ENCODE measurements at places on chromosomes 11 and 22.

- no peak for DNase-seq
Measured at GRCh38 chr11:83033972-83034672, 37.6 kb downstream of the RAB30 start.

DNA sequence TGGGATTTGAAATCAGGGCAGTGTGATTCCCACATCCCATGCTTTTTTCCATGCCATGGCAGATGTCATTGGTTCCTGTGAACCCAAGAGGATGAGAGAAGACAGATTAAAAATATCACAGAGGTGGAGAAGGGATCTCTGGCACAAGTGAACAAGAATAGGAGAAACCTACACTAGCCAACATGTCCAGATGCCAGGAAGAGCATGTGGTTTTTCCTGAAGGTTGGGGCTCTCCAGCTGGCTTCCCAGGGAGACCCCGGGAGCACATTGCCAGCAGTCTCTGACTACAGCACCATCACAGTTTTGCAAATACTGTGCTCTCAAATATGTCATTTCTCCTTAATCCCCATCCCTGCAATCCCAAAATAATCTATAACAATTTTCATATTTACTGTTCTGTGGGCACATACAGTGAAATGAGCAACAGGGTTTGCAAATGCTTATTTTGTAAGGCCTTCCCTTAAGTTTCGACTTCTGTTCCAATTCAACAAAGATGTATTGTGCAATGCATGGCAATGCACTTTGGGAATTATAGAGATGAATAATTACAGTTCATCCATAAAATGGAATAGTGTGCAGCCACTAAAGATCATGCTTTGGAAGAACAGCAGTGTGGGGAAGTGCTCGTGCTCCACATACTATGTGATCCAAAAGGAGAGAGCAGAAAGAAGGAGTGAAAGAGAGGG, 4.8 kb downstream of the ANKK1 start:
- DNase-seq: no peak

GRCh38 chr22:25987948-25988347, 181.3 kb upstream of the SEZ6L start:
- DNase-seq: no peak

DNA sequence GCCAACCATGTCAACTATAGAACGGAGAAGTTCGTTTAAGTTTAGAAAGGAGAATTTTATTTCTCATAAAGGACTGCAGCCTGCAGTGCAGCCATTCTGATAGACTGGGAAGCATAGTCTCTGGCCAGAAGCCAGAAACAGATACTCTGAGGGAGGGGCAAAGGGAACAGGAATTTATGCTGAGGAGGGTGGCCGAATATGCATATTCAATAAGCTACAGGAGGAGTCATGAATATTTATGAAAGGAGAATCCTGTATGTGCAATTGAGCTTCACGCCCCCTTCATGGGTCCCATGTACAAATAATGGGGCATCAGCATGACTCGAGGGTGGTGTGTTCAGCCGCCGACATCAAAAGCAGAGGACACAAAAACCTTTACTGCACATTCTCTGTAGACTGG, 199.9 kb downstream of the CWF19L2 start:
- DNase-seq: no peak

- DNase-seq: no peak
Measured at GRCh38 chr11:133058501-133058900, 473.8 kb downstream of the OPCML start.

DNA sequence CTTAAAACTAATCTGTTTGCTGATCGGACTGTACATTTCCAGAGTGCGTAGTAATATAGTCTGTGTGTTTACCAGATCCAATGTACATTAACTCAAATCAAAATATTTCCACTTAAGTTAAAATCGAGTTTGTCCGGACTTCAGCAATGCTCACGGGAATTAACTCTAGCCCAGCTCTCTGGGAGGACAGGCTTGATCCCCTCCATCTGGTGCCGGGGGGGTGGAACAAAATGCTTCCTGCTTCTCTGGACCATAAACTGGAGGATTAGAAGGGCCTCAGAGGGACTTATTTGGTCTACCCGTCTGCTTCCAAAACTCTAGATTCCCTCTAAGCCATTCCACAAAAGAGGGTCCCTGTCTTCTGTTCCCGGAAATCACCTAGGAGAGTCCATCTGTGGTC, 511.2 kb downstream of the BUD13 start:
- DNase-seq: no peak

GRCh38 chr11:86449993-86450629, 75.4 kb downstream of the CCDC81 start:
- DNase-seq: no peak

DNA sequence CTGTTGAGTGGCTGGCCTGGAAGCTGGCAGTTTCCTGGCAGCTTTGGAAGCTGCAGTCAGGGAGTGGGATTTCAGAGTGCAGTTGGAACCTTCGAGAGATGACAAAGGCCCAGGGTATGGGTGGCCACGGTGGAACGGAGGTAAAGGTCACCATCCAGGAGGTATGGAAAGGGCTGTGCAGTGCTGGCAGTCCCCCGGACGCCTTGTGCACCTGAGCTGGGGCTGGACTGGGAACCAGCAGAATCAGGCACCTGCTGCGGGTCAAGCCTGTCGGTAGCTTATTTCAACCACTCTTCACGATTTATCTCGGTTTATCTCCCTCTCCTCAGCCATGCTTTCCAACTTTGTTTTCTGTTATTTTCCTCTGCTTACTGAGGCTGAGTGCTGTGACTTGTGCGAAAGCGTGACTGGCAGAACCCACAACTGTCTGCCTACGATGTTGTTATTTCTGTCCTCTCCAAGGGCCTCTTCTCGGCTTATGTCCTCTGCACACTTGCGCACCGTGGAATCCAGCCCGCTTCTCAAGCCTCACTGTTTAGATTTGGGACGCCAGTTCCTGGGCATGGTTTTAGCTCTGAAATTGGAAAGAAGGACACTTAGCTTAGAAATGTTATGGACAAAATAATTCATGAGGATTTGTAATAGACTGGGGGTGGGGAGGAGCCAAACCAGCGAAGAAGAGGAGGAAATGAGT, 24.0 kb upstream of the ATXN10 start:
- no peak for DNase-seq

GRCh38 chr11:111246956-111247355, 1.4 kb downstream of the POU2AF2 start:
- DNase-seq: no peak

GRCh38 chr11:125374398-125374797, 121.7 kb downstream of the FEZ1 start:
- no peak for DNase-seq

- DNase-seq: no peak
Measured at GRCh38 chr11:69948256-69949141, 129.3 kb upstream of the FGF3 start.

GRCh38 chr11:10485646-10486045, 30.6 kb downstream of the AMPD3 start:
- DNase-seq: no peak

DNA sequence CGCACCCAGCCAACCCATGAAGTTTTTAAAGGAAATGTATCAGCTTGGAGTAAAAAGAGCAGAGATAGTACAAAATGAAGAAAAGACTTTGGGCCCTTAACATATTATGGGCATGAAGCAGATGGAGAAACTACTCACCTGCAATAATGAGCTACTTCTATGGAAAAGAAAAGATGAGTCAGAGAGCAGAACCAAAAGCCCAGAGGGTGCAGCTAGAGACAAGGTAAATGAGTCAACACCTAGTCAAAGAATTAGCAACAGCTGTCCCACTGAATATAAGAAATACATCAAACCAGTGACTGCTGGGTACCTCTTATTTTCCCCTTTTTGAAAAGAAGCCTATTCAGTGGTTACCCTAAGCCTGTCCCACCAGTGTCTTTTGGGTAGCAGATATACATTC, 61.8 kb downstream of the RPL27A start:
- no peak for DNase-seq

- DNase-seq: peak; percentile 38
Measured at GRCh38 chr11:68545796-68546195, 85.2 kb downstream of the PPP6R3 start.

DNA sequence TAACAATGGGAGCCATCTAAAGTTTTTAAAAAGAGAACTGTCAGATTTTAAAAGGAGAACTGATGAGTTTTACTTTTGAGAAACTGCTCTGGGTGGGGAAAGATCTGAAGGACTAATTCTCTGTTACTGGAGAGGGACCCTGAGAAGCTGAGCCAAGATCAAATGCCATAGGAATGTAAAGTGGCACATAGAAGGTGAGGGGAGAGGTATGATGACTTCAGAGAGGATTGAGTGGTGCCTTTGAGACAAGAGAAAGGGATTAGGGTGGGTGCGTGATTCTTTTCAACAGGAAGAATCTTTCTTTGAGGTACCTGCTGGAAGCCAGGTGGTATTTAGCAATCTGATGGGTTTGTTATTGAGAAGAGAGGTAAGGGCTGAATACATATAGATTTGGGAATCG, 9.0 kb downstream of the CRKL start:
- no peak for DNase-seq

- DNase-seq: no peak
Measured at GRCh38 chr11:66850588-66851238, 6.2 kb upstream of the LRFN4 start.

DNA sequence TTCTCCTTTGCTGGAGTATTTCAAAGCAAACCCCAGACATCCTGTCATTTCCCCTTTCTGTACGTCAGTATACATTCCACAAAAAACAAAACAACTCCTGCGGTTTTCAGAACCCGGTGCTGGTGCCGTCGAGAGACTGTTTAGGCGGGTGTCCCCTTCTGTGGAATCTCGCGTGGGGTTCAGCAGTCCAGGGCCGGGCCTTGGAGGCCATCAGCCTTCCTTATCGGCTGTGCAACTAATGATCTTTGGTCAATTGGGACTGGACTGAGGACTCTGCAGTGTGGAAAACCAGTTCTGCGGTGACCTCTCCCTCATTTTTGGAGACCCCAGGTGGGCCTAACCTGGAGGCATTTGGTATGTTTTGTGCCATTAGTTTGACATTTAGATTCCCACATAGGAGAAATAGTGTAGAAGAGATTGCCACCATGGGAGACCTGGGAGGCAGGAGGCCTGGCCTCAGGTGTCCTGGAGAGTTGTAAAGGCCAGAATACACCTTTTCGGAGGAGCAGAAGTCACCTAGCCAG, 84.4 kb downstream of the TBC1D22A start:
- DNase-seq: no peak

DNA sequence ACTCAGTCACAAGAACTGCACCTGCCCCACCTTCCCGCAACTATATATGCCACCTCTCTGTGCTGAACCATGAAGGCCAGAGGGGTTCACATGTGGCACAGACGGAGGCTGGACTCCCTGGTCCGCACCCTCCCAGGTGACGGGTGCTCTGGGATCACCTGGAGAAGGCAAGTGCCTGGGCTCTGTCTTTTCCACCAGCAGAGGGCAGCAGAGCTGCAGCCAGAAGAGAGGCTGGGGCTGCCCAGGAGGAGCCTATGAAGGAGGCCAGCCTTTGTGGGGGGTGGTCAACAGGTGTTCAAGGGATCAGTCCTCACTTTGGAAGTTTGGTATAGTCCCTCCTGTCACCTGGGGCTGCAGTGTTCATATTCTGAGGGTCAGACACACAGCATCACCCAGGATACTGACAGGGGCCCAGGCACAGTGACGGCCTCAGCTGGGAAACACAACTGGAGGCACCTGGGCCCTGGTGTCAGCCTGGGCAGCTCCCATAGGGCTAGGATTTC, 39.2 kb upstream of the IGLL5 start:
- no peak for DNase-seq

- DNase-seq: no peak
Measured at GRCh38 chr22:38030311-38031133, 26.7 kb upstream of the PICK1 start.

DNA sequence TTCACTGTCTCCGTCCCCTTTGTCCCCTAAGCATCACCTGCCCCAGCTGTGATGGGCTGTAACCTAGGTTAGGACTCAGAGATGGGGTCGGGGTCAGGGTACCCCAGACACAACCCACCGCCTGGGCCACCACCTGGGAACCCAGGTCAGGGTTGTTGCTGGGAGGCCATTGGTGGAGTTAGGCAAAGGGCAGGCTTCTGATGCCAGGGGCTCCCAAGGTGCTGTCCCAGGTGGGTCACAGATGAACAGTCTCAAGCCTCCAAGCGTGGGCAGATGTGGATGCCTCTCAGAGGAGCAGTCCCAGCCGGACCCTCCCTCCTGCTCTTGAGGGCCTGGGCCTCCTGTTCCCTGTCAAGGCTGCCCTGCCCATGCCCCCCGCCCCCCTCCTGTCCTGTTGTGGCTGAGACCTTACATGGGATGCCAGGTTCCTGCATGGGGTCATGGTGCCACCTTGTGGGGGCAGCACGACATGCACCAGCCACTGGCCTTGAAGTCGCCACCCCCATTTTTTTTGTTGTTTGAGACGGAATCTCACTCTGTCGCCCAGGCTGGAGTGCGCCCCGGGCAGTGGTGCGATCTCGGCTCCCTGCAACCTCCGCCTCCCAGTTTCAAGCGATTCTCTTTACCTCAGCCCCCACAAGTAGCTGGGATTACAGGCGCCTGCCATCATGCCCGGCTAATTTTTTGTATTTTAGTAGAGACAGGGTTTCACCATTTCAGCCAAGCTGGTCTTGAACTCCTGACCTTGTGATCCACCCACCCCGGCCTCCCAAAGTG, 12.1 kb downstream of the GATD1 start:
- DNase-seq: no peak

GRCh38 chr11:16911658-16912057, 102.6 kb downstream of the PLEKHA7 start:
- DNase-seq: no peak

GRCh38 chr11:94150704-94151685, 22.4 kb downstream of the PANX1 start:
- DNase-seq: no peak

DNA sequence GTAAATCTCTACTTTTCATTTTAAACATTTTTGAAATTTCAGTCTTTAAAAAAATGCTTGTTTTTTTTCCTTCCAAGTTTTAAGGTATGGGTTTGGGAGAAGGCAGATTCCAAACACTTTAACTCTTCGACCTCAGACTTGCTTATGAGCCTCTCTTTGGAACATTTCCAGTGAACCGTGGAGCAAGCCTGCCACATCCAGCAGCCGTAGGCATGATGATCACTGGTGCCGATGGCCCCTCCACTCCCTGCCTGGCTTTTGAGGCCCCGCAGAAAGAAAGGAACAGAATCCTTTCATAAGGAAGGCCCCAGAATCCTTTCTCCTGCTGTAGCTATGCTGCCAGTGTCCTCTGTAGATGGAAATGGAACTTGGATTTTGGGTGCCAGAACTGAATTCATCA, 50.7 kb downstream of the BMAL1 start:
- peak; percentile 6 for DNase-seq

GRCh38 chr11:112780351-112781087, 180.7 kb upstream of the NCAM1 start:
- DNase-seq: no peak

DNA sequence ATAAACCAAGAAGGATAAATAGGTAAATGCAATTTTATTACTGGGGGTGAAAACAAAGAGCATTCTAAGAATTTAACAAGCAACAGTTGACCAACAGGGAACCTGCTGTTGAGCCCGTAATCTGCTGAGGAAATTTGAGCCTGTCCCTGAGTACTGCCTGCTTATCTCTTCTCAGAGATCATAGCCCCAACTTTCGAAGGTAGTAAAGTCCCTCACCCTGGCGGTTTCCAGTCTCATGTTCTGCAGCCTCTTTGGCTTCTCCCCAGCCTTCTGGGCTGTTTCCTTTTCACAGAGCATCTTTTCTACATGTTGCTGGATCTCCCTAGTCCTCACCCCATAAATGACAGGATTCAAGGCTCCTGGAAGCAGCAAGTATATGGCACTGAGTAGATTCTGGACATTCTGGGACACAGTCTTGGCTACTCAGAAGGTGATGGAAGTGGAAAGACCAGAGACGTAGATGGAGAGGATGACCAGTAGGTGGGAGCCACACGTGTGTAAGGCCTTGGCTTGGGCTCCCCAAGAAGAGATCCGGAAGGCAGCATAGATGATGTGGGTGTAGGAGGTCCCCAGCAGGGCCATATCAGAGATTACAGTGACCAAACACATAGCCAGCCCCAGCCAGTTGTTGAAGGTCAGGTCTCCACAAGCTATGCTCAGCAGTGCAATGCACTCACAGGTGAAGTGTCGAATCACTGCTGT, 51.6 kb downstream of the RRM1 start:
- no peak for DNase-seq
